G401 (cell line): ENCODE measurements at places on chromosomes 12 and 14.

GRCh38 chr12:27163048-27163715 lies 80.8 kb upstream of the C12orf71 start:
- no peak for DNase-seq

DNA sequence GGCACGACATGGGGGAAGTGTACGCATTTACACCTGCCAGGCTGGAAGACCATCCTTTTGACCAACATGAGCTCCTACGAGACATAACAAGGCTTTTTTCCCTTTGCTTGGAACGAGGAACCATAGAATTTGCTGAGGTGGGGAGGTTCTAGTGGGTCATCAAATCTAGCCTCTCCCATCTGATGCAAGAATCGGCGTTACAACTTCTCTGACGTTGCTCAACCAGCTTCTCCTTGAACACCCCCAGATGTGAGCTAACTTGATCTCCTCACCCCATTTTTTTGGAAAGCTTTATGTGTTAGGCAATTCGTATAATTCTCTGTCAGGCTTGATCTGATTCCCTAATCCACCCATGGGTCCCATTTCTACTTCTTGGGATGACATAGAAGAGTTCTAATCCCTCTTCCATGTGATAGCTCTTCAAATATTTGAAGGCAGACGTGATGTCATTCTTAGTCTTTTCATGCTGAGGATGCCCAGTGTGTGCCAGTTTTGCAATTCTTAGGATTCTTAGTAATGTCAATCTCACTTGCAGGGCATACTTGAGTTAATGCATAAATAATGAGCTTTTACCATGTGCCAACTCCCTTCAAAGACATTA lies 163.6 kb upstream of the PARP11 start:
- DNase-seq = no peak

DNA sequence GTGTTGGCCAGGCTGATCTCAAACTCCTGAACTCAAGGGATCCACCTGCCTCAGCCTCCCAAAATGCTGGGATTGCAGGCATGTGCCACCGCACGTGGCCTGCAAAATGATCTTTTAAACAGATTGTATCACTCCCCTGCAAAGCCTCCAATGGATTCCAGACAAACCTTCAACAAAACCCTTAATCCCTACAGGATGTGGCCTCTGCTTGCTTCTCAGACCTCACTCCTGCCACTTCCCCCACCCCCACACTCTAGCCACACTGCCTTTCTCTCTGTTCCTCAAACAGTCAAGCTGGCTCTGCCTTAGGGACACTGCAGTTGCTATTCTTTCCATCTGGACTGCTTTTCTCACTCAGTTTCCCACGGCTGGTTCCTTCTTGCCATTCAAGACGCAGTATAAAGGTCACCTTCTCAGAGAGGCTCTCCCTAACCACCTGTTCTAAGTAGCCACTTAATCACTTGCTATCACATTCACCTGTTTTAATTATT lies 47.3 kb upstream of the TMED10 start:
- peak; percentile 32 for DNase-seq

DNA sequence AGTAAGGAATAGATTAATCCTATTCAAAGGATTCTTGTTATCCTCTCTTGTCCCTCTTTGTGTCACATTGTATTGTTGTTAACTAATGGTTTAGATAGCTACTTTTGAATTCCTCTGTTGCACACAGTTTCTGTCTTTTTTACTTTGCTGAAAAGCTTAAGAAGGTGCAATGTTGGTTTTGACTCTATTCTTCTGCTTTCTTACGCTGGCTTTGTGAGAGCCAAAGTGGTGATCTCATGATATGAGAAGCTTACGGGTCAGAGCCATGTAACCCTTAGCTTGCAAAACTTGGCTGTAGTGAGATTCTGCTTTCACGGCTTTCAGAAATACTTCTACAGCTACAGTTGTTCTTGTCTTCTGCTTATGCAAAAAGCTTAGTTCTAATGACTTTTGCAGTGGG lies 239.7 kb downstream of the TRHDE start:
- no peak for DNase-seq

GRCh38 chr12:117521346-117521745 lies 159.9 kb upstream of the NOS1 start:
- DNase-seq = no peak

DNA sequence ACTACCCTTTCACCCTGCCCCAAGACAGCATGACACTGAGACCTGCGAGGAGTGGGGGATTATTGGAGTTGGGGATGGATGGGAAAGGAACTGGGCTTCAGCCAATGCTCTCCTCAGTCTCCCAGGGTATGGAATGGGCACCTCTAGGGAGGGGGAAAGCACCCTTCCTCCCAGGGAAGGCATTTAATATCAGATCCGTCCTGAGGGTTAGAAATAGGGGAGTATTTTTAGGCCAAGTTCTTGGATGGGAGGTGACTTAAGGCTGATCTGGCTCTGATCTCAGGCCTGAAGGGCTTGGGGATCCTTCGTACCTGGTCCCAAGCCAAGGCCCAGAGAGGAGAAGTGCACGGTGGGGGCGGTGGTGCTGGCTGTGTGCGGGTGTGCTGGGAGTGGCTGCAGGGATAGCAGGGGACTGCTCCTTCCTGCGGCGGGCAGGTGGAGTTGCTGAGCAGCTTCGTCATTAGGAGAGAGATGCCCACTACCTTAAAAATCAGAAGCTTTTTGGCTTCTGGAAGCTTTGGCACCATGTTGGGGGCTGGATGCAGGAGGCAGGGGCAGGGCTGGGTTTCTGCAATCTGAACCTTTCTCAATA lies 7.0 kb upstream of the CEBPE start:
- DNase-seq = no peak

DNA sequence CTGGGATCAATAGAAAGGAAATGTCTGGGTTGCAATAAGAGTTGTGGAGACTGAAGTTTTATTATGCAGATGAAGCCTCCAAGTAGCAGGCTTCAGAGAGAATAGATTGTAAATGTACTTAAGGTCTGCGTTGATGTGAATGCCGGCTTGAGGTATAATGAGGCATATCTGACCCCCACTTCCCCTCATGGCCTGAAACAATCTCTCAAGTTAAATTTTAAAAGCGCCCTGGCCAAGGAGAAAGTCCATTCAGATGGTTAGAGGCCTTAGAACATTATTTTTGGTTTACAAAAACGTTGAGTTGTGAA lies 28.3 kb upstream of the HIGD1C start:
- DNase-seq = no peak

DNA sequence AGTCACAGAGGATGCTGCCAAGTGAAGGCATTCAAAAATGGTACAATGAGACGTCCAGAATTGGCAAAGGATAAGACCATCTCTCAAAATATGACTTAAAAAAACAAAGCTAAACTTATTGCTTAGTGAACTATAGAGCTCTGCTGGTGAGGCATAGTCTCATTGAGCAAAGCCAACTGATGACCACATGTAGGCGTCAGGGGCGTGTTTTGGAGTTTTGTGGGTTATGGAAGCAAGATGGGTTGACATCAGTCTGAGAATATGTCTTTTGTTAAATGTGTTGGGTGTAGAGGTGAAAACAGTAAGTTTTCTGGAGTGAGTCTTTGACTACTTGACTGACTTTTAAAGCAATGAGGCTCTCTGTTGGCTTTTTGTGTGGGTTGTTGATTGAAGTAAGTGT lies 47.2 kb downstream of the ATL1 start:
- DNase-seq = no peak

DNA sequence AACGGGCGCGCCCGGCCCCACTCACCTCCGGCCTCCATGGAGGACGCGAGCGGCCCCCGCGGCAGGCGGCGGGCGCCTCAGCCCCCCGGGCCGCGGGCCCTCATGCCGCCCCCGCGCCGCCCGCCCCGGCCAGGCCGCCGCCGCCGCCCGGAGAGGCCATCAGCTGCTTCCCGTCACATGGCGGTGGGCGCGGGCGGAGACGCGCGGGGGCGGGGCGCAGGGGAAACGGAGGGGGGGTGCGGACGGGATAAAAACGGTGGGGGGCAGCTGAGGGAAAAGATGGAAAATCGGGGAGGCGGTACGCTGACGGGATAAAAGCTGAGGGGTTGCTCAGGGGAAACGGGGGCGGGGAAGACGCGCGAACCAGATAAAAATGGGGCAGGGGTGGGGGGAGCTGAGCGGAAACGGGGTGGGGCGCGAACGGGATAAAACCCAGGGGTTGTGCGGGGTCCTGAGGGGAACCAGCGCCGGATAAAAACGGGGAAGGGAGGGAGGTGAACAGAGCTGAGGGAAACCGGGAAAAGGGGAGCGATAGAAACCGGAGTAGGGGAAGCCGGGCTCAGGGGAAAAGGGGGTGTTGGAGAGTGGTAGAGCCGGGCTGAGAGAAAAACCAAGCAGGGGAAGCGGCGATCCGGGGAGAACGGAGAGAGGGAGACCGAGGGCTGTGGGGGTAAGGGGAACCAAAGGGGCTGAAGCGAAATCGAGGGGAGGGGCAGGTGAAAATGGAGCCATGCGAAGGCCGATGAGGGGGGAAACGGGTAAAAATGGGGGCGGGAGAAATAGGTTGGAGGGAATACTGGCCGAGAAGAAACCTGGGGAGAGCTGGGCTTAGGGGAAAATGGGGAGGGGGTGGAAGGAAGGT lies at the start of gene WSB2:
Gene WSB2 (minus strand): TSS at position 169 of the 862 bp plus-strand sequence. CDS start 131 bp downstream, at position 38.
- DNase-seq = peak; percentile 65

DNA sequence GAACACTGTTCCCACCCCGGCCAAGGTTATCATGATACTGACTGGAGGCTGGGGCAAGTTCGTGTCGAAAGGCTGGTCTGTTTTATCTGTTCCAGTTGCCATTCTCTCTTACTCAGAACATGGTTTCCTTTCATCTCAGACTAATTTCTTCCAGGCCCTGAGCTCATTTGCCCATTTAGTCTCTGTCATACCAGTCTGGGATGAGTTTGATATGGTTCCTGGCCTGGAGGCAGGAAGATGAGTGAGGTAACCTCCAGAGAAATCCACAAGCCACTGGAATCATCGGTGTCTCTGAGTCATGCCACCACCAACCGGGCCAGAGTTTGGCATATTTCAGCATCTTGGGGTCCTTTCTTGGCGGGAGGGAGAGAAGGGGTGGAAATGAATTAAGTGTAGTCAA lies 114.7 kb downstream of the NTF3 start:
- no peak for DNase-seq

DNA sequence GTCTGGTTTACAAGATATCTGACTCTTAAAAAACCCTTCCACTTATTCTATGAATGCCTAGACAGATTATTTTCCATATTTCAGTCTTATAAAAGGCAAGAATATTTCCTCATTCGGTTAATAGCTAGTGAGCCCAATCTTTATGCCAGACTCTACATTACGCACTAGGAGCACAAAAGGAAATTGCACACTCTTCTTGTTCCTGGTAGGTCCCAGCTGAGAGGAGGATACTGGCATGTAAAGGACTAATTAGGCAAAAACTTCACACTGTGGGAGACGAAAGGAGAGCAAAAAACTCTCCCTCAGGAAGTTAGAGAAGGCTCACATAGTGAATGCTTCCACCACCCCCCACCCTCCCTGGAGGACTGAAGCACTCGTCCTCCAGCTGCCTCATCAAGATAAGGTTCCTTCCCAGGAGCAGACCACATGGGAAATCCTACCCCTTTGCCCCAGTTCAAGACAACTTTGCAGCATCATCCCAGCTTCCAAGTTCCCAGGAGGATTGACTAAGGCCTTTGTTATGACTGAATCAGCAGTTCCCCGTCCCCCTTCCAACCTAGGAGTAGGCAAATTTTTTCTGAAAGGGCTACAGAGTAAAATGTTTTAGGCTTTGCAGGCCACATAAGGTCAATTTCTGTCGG lies 14.5 kb downstream of the CAPZA3 start:
- DNase-seq = no peak

GRCh38 chr12:98360401-98360800 lies 155.0 kb upstream of the TMPO start:
- DNase-seq = no peak

GRCh38 chr12:104671409-104672095 lies 214.8 kb downstream of the CHST11 start:
- DNase-seq = peak; percentile 22

DNA sequence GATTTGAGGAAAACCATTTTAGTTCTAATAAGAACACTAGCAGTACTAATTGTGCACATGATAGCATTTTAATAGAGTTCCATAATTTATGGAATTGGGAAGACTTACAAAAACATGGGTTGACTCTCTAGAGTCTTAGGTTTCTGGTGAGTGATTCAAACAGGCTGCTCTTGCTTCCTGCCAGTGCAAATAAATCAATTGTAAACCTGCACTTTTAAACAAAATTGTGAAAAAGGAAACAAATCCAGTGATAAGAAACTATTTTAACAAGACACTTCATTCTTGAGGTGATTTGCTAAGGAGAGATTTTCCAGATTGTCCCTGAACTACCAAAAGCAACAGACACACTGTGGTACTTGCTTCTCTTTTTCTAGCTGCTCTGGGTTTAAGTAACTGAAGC lies 112.2 kb downstream of the CACNA1C start:
- no peak for DNase-seq

GRCh38 chr12:99343960-99344359 lies 303.6 kb upstream of the GARIN6 start:
- DNase-seq = no peak

DNA sequence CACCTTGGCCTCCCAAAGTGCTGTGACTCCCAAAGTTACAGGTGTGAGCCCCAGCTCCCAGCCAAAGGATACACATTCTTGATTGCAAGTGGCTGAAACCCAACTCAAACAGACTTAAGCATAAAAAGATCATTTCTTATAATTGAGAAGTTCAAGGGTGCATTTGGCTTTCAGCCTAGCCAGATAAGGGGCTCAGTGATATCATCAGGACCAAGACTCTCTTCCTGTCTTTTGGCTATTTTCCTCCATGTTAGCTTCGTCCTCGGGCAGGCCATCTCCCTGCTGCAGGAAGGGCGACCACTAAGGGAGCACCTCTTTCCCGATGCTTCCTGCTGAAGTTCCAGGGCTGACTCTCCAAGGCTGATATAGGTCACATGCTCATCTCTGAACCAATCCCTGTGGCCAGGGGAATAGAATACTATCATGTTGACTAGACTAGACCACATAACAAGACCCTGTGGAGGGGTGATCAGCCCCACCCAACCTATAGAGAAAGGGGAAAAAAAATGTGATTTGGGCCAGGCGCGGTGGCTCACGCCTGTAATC lies 9.8 kb upstream of the KRT8 start:
- no peak for DNase-seq

- no peak for DNase-seq
Observed at GRCh38 chr14:39615352-39615751, 183.1 kb upstream of the FBXO33 start.

- no peak for DNase-seq
Observed at GRCh38 chr12:31524791-31525495, 66.0 kb downstream of the DENND5B start.

GRCh38 chr12:52358575-52359350 lies 8.5 kb downstream of the KRT85 start:
- DNase-seq = no peak

GRCh38 chr12:76399040-76399439 lies 50.8 kb upstream of the BBS10 start:
- no peak for DNase-seq

DNA sequence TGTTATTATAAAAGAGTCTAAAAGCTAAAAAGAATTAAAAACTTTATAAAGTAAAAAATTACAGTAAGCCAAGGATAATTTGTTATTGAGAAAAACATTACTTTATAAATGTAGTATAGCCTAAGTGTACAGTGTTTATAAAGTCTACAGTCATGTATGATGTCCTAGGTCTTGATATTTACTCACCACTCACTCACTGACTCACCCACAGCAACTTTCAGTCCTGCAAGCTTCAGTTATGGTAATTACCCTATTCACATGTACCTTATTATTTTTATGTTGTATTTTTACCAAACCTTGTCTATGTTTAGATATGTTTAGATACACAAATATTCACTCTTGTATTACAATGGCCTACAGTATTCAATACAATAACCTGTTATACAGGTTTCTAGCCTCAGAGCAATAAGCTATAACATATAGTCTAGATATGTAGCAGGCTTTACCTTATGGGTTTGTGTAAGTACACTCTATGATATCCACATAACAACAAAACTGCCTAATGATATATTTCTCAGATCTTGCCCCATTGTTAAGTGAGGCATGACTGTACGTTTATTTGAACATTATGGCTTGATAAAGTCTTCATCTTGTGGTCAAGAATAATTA lies 113.7 kb upstream of the KITLG start:
- no peak for DNase-seq
